ENCODE measurements at places on chromosomes 12 and 14.

DNA sequence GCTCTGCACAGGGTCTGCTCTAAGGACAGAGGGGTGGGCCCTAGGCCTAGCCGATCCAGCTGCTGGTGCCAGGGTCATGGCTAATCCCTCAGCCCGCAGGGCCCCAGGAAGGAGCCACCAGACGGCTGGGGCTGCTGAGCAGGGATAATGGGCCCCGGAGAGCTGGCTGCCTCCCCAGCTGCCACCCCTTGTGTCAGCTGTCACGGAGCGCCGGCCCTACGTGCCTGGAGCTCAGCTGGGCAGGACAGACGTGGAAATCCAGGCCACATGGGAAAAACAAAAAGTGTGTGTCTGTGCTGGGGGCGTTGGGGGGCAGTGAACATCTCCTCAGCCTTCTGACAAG lies 36.2 kb downstream of the CHGA start:
- no peak for DNase-seq

DNA sequence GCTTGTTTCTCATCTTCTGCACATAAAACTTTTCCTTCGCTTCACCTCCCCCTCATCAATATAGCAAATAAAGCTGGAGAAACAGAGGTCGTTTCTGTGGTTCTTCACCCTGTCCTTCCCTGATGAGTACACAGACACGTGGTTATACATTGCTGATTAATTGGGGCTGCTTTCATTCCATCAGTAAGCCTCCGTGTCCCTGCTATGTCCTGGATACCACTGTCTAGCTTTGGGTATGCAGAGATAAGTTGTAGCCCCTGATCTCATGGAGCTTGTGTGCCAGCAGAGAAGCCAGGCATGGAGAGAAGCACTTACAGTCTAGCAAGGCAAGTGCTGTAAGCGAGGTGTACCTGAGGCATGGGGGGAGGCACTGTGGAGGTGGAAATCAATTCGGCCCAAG lies 108.4 kb downstream of the EXOC5 start:
- DNase-seq = no peak

- DNase-seq = no peak
These were observed 27.5 kb upstream of the MMP17 start for GRCh38 chr12:131800594-131801135.

DNA sequence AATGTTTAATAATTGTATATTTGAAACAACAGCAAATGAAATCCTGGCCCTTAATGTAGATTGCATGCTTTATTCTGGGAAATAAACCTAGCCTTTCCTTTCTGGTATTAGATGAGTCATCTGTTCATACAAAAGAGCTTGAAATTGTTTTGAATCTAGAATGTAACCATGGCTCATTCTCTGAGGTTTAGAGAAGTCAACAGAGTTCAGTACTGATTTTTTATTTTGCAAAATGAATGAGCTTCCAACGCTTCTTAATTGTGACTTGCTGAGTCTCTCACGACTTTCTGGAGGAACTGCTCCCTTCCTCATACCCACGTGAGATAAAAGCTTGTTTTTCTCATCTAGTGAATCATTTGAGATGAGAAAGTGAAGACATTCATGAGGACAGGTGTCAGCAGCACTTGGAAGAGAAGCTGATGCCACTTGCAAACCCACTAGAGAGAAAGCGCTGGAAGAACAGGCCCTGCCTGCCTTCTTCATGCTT lies 509.6 kb downstream of the VRK1 start:
- DNase-seq = peak; percentile 32

DNA sequence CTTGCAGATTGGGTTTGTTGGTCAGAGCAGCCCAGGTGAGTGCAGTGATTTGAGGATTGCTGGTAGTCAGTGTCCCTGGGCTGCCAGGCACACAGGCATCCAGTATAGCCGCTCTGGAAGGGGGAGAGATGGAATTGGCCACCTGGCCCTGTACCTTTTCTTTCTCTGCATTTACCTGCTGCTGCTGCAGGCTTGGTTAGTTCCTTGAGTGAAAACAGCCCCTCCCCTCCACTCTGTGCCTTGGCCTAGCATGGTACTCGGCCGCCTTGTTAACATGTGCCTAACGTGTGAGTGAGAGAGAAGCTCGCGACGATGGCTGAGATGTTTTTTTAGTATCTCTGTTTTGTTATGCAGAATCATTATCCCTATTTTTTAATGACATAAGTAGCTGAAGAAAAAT lies 49.3 kb upstream of the AMN start:
- no peak for DNase-seq

Data from common myeloid progenitor, CD34-positive (primary cell).